ENCODE measurements at places on chromosomes 2 and 18.

GRCh38 chr18:31447530-31448191, at the start of gene DSG3:
Gene DSG3, plus strand, starts transcription at chr18:31447741. Its CDS starts 137 bp downstream, at chr18:31447878.
- no peak for DNase-seq

DNA sequence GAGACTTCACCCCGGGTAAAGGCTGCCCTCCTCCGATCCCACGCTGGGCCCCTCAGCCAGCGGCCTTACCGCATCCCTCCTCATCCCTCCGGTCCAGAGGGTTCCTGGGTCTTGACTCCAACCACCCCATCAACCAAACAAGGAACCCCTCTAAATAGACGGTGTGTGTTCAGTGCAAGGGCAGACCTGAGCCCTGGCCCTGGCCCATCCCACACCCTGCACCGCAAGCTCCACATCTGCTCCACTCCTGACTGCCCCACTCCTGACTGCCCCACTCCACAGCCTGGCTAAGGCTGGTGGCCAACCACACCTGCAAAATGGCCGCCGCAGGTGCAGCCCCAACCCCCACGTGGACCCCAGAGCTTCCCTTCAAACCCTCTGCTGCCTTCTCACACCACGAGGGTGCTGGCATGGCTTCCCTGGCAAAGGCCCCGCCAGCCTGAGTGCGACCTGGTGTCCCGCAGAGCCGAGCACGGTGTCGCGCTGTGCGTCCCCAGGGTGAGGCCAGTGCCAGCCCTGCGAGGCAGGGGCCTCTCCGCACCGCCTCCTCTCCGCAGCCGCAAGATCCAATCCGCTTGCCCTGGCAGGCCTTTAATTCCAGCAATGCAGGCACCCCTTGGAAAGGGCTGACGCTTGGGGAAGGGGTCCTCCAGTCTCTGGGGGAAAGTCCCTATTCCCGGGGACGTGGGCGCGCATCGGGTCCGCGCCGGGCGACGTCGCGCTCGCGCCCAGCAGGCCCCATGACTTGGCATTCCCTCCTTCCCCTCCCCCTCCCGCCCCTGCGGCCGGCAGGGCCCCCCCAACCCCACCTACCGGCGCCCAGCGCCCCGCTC, 1.5 kb downstream of the KIF1A start:
- no peak for DNase-seq

- DNase-seq, result no peak
Measured at GRCh38 chr2:147688242-147688641, 156.6 kb upstream of the ACVR2A start.

DNA sequence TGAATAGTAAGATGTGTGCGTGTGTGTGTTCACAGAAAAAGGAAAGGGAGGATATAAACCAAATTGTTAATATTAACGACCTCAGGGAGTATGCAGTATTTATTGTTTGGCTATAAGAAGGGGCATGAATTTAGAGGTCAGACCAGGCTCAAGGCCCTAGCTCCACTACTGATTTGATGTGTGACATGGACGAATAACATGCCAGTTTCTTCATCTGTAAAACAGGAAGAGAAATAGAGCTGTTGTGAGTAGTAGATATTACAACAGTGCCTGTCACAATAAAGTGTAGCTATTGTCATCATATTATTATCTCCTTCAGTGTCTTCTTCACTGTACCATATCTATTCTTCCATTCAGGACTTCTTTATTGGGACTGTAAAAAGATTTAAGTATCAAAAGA, 4.1 kb upstream of the MAT2A start:
- DNase-seq, result no peak

GRCh38 chr18:49730951-49731391, 82.4 kb downstream of the ACAA2 start:
- no peak for DNase-seq

- DNase-seq, result no peak
Measured at GRCh38 chr18:6745504-6746031, 16.1 kb downstream of the ARHGAP28 start.

DNA sequence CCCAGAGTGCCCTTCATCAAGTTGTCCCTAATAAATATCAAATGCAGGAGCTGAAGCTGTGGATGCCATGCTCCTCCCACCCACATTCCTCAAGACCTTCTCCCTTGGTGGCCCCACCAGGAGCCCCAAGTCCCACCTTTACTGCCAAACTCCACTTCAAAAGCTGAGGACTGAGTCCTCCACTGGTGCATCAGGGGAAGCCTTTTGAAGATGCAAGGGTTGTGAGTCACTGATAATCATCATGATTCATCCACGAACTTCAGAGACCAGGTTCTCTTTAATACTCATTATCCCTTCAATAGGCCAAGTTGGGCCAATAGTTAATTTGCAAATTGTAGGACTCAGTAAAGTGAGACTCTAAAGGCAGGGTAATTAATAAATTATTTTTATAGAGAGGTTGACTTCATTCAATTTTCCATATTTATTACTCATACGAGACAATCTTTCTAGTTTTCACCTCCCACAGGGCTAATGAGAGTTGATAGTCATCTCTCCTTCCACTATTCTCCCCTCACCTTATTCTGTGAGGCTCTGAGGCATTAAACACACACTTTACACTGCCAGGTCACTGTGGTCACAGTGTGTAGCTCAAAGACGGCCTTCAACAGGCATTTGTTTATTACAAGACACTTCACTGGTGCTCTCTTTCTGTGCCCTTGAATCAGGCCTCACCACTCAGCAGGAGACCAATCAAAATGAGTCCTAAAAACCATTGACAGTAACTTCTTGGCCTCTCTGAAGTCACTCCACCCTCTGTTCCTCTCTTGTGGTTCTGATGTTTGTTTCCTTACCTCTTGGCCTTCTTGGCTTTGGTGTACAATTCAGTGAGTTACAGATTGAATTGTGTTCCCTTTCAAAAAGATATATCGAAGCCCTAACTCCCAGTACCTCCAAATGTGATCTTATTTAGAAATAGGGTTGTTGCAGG, 99.9 kb downstream of the TRIB2 start:
- DNase-seq, result no peak

- no peak for DNase-seq
Measured at GRCh38 chr2:224736227-224736626, 20.1 kb upstream of the CCDC195 start.

GRCh38 chr2:28570431-28570830, 74.6 kb downstream of the PLB1 start:
- DNase-seq, result no peak

DNA sequence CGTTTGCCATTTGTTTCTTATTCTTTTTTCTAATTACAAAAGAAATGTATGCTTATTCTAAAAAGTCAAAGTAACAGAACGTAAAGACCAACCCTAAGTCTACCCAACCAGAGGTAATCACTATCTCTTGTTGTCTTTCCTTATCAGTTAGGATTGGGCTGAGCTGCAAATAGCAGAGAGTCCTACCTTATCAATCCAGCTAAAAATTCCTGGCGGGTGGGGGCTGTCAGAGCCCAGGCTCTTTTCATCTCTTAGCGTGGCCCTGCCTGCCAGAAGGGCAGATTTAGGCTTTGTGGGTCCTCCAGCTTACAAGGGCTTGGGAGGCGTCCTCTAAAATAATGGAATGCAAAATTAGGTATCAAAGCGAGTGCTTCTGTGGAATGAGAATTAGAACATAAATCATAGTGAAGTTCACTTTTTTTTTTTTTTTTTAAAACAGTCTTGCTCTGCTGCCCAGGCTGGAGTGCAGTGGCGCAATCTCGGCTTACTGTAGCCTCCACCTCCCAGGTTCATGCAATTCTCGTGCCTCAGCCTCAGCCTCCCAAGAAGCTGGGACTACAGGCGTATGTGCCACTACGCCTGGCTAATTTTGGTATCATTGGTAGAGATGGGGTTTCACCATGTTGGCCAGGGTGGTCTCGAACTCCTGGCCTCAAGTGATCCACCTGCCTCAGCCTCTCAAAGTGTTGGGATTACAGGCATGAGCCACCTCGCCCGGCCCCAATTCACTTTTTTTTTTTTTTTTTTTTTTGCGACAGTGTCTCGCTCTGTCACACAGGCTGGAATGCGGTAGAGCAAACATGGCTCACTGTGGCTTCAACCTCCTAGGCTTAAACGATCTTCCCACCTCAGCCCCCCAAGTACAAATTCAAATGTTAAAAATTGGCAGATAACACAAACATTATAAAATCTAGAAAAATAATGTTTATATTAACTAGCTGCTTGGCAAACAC, 57.4 kb upstream of the B3GNT7 start:
- no peak for DNase-seq

- peak; percentile 95 for DNase-seq
Measured at GRCh38 chr18:55401638-55402191, 186.3 kb downstream of the TCF4 start.

GRCh38 chr2:216733046-216733445, 37.7 kb upstream of the IGFBP5 start:
- no peak for DNase-seq

DNA sequence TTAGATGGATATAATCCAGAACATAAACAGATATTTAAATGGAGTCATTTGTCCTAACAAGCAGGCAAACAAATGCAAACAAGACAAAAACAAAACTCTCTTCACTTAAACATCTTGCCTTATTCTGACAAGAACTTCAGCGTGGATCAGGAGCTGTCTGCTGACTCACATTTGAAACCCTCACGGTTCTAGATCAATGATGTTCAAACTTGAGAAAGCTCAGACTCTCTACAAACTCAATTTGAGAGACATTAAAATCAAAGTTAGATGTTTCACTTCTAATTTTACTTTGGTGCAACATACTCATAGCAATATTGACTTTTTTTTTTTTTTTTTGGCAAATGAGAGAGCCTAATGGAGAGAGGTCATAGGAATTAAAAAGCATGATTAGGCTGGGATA, 362.8 kb upstream of the SLC14A2 start:
- DNase-seq, result no peak

DNA sequence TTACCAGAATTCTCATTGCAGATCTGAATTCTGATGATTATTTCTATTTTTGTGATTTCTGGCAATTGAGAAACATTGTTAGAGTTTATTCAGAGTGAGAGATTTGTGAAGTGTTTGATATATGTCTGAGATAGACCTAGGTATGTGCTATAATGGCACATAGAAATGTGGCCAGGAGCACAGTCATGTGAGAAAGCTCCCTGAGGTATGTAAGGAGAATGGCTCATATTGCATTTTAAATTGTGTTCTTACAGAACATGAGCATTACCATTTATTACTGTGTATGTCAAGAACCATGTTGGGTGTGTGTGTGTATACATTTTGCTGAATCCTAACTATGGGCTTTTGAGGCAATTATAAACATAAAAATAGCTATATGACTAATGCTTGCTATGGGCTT, 101.2 kb downstream of the RAPGEF4 start:
- DNase-seq, result no peak

DNA sequence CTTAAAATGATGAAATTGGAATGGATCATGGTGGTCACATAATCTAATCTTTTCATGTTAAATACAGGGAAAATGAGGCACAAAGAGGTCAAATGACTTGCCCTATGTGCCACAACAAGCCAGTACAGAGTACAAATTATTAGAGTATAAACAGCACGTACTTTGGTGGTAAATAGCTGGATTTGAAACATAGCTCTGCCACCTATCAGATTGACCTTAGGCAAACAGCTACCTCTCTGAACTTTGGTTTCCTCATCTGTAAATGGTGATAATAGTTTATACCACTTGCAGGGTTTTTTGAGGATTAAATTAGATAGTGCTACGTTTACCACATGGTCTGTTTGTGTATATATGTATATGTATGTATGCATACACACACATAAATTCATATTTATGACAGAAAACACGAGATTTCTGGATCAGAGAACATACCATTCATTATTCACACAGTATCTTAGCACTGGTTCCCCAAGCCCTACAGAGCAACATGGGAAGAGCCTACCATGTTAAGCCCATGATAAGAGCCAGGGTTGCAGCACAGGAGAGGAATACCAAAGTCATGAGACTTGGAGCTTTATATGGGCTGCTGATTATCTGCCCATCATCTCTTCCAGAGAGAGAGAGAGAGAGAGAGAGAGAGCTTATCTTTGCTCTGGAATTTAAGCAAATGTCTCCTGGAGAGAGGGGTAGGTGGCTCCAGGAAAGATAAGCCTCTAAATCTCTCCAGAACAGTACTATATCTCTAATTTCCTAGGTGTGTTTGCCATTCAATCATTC, 73.5 kb downstream of the MDH1 start:
- DNase-seq, result no peak

DNA sequence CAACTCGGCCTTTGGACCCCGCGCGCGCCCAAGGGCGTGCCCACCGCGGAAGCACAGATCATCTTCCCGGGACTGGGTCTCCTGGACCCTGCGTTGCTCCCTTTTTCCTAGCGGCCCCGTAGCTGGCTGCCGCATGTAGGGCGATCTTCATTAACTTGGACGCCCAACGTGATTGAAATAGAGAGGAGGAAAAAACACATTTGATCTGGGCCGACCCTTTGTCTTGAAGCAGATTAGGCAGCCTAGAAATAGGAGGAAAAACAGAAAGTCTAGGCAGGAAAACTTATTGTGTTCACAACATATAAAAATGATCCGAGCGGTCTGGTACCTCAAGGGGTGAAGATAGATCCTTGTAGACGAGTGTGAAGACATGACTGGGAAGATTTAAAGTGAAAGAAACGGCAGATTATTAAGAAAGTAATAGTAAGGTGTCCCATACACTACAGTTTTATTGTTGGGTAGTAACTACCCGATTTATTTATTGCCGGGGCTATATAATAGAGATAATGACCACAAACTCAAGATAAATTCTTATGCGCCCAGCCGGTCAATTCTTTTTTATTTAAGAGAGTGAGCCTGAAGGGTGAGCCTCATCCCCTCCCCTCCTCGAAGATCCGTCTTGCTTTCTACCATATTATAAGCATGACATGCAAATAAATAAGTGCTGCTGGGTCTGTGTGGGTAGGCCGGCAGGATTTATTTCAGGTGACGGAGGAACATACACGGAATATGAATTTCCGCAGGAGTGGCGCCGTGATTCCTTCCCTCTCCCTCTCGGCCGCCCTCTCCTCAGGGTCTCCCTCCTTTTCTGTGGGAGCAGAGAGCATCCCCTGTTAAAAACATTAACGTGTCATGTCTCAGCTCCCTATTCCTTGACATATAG, 147.4 kb downstream of the MEIS1 start:
- DNase-seq, result no peak

DNA sequence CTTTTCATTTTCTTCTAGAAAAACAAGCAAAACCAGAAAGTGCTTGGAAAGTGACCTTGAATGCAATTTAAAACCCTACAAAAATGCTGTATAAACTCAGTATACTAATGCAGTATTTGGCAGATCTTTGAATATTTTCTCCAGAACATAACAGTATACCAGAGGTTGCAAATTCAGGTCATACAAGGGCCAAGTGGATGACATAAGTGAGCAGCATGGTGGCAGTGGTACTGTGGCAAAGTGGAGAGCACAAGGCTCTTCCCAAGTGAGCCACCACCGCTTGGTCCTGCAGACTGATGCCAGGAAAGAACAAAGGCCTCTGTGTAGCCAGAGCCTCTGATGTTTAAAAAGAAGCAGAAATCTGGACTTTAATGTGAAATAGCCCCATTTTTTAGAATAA, 33.1 kb downstream of the METTL4 start:
- DNase-seq, result no peak

All from AG10803 (cell line).